CD4-positive, alpha-beta T cell treated with Interleukin-21 for 1 hour (primary cell): ENCODE measurements at places on chromosomes 7 and 10.

DNA sequence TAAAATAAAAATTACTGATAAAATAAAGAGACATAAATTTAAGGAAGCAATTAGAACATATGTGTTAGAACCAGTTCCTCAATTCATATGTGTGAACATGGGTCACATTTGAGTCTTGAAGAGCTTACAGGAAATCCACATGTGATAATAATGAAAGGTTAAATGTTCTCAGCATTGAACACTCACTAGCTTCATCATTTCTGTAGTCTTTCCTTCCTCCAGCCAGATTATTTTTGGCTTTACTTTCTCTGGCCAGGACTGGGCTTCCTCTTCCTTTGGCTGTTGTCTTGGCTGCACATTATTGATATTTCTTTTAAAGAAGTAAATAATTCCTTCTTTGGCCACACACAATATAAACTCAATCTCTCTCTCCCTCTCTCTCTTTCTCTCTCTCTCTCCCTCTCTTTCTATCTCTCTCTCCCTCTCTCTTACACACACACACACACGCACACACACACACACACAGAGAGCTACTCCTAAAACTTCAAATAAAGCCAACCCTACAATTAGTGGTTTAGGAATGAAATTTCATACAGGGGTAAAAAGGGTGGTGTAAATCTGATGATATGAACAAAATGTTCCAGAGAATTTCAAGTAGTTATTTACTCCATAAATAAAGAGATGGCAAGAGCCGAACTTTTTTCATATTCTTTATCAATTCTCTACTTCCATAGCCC is 171.2 kb downstream of the REEP3 start:
- no peak for DNase-seq

DNA sequence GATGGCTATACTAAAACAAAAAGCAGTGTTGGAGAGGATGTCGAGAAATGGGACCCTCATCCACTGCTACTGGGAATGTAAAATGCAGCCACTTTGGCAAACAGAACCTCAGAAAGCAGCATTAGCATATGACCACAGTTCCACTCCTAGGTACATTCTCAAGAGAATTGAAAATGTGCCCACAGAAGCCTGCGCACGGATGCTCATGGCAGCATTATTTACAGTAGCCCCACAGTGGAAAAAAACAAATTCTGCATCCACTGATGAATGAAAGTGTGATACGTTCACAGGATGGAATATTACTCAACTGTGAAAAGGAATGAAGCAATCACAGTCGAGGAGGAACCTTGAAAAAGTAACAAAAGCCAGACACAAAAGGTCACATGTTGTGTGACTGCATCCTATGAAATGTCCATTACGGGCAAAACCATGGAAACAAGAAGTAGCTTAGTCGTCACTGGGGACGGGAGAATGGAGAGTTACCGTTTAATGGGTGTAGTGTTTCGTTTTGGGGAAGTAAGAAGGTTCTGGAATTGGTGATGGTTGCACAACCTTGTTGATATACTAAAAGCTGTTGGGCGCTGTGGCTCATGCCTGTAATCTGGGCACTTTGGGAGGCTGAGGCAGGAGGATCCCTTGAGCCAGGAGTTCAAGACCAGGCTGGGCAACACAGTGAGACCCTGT is 2.5 kb upstream of the UPK3B start:
- DNase-seq, result peak; percentile 30

DNA sequence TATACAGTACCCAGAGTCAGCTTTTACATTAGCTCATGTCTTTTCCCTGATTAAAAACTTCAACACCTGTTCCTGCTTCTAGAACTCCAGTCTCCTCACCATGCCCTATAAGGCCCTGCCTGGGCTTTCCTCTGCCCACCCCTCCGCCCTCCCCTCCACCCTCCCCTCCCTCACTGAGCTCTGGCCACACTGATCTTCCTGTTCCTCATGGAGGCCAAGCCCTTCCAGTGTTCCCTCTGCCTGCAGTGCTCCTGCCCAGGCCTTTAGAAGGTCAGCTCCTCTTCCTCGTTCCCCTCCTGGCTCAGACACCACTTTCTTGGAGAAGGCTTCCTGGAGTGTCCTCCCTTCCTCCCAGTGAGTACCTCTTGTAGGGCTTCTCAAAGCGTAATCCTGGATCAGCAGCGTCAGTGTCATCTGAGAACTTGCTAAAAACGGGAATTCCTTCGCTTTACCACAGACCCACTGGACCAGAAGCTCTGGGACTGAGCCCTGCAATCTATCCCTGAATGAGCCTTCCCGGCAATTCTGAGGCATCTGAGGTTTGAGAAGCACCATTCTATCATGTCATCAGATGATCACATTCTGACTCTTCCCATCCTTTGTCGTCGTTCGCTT is 3.7 kb downstream of the PDZD7 start:
- DNase-seq, result no peak

DNA sequence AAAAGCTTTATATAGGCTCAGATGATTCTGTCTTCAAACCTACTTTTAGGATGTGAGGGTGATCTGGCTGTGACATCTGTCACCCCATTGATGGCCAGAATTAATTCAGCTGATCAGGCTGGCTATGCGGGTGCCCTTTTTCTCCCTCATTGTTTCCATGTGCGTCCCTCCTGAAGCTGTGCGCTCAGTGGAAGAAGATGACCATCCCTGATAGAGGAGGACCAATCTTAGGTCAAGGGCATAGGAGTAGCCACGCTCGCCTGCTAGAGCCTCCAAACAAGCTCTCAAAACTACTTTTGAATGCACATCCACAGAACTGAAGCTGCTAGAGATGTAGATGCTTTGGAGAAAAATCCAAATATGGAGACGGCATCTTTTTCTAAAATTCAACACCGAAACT is 48.7 kb downstream of the MYPN start:
- no peak for DNase-seq

GRCh38 chr10:113858541-113858940 is 4.1 kb downstream of the NHLRC2 start:
- no peak for DNase-seq

GRCh38 chr10:114703377-114704107 is 45.5 kb upstream of the ABLIM1 start:
- peak; percentile 39 for DNase-seq

- DNase-seq, result no peak
Measured at GRCh38 chr7:20514364-20514763, 101.1 kb upstream of the ABCB5 start.

- DNase-seq, result peak; percentile 71
Measured at GRCh38 chr7:1579481-1580421, 9.9 kb upstream of the PSMG3 start.

DNA sequence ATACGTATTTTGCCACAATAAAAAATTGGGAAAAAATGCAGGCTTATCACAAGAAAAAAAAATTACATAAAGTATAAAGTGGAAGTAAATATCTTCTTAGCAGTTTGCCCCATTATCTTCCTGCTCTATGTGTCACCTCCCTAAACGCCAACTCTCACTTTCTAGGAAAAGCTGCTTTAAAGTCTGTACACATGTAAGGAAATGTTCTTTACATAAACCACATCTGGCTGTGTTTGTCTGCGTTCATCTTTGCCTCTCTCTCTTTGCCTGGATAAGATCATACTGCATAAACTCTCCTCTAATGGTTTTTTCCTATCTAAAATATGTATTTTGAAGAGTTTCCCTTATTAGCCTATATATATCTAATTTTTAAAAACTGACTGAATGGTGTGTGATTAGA is 23.0 kb upstream of the UMAD1 start:
- no peak for DNase-seq

DNA sequence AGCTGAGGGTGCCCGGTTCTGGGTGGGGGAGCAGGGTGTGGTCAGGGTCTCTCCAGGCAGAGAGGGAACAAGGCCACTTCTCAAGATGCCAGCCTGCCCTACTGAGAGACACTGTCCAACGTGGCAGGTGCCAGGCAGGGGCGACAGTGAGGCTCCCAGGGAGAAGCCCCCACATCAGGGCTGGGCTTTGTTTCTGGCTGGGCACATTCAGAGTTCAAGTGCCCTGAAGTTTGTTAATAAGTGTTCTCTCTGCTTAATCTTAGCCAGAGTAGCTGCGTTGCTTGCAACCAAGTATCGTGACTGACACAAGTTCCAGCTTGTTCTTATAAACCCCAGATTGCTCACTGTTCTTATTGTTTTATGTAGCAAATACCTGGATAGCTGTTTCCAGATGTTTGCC is 21.8 kb downstream of the FOXL3 start:
- no peak for DNase-seq

- peak; percentile 21 for DNase-seq
Measured at GRCh38 chr10:79293841-79294581, 53.3 kb upstream of the PPIF start.

GRCh38 chr7:4837041-4837802 is 24.6 kb downstream of the PAPOLB start:
- no peak for DNase-seq

- no peak for DNase-seq
Measured at GRCh38 chr7:79124331-79124730, 329.1 kb downstream of the MAGI2 start.
